Activated CD4-positive, alpha-beta T cell treated with anti-CD3 and anti-CD28 coated beads for 1 hour (primary cell): ENCODE measurements at places on chromosomes 13 and 19.
A peak's percentile ranks its signal among the peaks of the same experiment; 100 is the strongest.

- DNase-seq, result no peak
Observed at GRCh38 chr19:31530781-31531180, 181.5 kb upstream of the TSHZ3 start.

DNA sequence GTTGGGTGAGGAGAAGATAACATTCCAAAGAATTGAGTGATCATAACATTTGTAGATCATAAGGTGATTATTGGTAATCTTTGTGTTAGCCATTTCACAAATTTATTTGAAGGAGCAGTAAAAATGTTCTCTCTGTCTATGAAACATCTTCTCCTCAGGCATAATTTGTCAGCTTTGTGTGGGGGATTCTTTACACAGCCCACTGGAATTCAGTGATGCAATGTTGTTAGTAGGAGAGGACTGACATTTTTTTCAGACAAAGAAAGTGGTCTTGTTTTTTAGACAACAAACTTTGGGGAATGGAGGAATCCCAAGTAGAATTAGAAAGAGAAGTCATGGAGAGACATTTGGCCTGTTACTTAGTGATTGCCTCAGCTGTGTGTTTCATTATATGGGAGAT is 100.3 kb downstream of the ITGBL1 start:
- DNase-seq, result no peak

DNA sequence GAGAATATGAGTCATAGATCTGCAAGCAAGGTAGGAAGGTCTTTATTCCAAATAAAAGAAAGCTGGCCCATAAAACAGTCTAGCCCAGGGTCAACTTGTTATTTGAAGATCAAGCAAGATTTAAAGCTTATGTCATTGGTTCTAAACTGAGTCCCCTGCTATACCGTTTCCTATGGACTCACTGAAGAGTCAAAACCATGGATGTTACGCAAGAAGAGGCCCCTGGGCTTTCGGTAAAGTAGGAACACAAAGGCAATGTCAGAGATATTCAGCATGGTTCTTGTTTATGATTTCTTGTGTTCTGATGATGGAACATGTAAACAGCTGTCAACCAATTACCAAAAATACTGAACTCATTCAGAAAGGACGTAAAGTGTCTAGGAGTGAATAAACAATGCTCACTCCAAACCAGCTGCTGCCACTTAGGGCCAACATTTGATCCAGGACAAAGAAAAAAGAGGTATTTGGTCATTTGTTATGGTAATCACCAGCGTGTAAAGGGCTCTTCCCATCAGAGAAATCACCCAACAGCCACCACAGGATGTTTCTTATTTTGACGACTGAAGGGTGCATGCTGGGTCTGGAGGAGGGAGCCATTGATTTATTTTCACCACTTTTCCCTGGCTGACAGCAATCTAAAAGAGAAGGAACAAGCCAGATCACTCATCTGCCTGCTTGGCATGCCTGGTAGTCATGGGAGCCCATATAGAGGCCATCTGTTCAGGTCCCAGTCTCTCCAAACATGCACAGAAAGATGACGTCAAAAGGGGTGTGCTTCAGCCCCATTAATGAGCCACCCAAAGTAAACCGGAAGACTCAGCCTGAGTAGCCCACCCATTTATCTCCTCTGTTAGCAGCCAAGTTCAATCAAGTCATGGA is 68.3 kb downstream of the FGF14 start:
- no peak for DNase-seq

- DNase-seq, result no peak
Observed at GRCh38 chr19:36041831-36042230, 9.2 kb upstream of the CLIP3 start.

- no peak for DNase-seq
Observed at GRCh38 chr13:50355797-50356196, 340.6 kb downstream of the KCNRG start.

GRCh38 chr13:74444864-74445479 is 310.8 kb upstream of the KLF12 start:
- DNase-seq, result no peak

GRCh38 chr19:58044391-58044790 is 10.6 kb downstream of the ZSCAN1 start:
- DNase-seq, result no peak

- no peak for DNase-seq
Observed at GRCh38 chr13:24911133-24911908, 147.4 kb downstream of the RNF17 start.

- peak; percentile 29 for DNase-seq
Observed at GRCh38 chr19:11446652-11447301, 11.3 kb downstream of the PRKCSH start.

DNA sequence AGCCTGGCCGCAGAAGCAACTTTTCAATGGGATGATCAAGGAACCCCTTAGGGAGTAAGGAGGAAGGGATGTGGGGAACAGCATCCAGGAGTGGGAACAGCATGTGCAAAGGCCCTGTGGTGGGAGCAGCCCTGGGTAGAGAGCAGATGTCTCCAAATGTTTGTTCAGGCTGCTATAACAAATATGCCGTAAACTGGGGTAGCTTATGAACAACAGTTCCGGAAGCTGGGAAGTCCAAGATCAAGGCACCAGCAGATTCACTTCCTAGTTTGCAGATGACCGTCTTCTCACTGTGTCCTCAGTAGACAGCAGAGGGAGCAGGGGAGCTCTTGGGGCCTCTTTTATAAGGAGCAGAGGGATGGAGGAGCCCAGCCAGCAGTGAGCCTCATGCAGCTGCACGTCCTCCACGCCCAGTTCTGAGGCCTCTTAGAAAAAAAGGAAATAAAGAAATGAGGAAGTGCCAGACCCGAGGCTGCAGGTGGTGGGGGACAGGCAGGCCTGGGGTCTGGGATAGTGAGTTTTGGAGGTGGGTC is 4.2 kb upstream of the LRRC25 start:
- no peak for DNase-seq

DNA sequence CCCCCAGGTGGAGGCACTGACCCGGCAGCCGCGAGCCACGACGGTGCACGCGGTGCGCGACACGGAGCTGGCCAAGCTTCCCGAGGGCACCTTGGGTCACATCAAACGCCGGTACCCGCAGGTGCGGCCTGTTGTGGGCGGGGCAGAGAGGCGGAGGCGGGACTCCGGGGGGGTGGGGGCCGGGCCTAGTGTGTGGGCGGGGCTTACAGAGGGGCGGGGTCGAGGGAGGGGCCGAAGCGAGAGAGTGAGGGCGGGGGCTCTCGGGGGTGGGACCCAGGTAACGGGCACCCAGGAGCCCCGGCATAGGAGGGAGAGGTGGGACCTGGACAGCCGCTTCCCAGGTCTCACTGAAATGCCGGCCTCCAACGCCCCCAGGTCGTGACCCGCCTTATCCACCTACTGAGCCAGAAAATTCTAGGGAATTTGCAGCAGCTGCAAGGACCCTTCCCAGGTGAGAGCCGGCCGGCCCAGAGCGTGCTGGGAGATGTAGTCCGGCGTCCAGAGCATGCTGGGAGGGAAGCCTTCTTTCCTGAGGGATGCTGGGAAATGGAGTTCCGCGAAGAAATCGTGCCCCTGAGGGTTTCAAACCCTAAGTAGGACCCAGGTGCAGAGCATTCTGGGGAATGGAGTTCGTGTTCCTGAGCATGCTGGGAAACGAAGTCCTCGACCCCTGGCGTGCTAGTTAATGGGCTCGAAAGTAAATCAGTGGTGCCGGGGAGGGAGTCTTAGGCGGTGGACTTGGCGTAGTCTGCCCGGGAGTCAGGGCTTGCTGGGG is 15.7 kb downstream of the PNPLA6 start:
- no peak for DNase-seq

GRCh38 chr19:50725218-50725910 is 2.2 kb downstream of the CLEC11A start:
- no peak for DNase-seq

DNA sequence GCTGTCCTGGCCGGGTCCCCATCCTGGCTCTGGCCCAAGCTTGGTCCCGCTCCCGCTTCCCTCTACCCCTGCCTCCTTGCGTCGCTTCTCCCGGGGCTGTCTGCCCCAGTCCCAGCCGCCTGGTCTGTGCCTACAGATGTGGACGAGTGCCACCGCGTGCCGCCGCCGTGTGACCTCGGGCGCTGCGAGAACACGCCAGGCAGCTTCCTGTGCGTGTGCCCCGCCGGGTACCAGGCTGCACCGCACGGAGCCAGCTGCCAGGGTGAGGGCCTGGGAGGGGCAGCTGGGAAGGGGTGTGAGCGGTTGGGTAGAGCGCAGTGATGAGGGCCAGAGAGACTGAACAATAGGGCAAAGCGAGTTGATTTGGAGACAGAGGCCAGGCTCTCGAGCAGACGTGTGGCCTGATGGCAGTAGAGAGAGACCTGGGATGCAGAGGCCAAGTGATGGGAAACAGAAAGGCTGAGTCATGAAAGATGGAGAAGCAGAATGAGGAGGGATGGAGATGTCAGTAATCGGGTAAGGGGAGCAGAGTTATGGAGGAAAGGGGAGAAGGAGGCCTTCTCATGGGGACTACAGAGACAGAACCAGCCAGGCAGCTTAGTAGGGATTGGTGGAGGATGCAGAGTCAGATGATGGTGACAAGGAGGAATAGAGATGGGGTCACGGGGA is 9.4 kb downstream of the LTBP4 start:
- DNase-seq, result peak; percentile 51

DNA sequence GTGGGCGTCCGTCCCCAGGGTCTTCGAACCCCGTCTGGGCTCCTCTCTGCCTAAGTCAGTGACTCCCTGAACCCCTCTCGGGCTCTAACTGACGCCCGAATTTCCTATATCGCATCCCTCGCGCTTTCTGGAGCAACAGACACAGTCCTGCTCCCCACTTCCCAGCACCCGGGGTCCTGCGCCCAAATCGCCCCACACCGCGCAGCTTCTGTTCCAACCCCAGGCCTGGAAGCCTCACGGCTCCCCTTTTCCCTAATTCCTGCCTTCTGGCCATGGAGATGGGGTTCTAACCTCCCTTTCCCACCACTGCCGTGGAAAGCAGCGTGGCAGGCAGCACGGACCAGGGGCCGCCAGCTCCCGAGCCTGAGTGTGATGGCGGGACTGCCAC is 1.6 kb upstream of the GRTP1 start:
- DNase-seq, result no peak

DNA sequence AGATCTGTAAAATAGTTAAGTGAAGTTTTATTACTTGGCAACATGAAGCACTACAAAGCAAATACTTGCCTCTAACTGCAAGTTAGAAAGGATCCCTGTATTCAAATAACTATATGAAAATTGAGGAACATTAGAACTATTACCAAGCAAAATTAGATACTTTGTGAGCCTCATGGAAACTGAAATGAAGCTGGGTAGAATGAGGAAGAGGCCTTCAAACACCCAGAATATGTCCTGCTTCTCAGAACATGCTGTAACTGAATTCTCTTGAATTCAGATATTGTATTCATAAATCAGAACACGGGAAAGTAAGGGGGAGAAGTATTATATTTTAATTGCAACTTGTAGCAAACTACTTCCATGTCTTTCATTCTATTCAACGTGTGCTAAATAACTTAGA is 947.9 kb downstream of the PCDH17 start:
- no peak for DNase-seq

DNA sequence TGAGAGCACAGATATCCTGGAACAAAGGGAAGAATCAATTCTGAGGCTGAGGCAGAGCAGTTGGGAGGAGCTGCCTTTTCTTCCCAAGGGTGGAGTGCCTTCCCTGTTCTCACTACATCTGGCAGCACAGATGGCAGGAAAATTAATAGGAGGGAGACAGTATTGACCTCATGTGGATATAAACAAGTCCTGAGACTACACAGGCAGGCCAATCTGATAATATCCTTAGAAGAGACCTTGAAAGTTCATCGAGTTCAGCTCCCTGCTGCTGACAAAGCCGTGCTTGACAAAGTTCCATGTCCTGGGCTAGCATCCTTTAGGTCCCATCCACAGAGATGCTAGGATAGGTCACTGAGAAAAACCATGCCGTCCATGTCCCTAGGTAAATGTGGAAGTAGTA is 1451.5 kb downstream of the EFNB2 start:
- DNase-seq, result no peak

DNA sequence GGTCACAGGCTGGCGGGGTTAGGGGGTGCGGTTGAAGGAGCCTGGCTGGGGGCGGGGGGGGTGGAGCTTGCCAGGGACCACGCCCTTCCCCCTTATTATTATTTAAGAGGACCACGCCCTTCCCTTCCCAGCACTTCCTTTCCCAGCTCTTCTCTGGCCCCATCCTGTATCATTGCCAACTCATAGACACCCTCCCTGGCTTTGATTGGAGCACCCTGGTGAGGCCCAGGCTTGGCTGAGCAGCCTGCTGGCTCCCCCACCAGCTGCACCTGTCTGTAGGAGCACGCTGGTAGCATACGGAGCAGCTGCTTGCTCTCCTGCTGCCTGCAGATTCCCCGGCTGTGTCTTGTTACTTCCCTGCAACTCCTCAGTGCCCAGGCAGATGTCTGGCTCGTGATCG is 62.5 kb upstream of the PDX1 start:
- DNase-seq, result no peak

GRCh38 chr19:2532252-2533071 is 56.5 kb downstream of the GADD45B start:
- no peak for DNase-seq

GRCh38 chr19:14441041-14441938 is 8.2 kb downstream of the PKN1 start:
- no peak for DNase-seq

DNA sequence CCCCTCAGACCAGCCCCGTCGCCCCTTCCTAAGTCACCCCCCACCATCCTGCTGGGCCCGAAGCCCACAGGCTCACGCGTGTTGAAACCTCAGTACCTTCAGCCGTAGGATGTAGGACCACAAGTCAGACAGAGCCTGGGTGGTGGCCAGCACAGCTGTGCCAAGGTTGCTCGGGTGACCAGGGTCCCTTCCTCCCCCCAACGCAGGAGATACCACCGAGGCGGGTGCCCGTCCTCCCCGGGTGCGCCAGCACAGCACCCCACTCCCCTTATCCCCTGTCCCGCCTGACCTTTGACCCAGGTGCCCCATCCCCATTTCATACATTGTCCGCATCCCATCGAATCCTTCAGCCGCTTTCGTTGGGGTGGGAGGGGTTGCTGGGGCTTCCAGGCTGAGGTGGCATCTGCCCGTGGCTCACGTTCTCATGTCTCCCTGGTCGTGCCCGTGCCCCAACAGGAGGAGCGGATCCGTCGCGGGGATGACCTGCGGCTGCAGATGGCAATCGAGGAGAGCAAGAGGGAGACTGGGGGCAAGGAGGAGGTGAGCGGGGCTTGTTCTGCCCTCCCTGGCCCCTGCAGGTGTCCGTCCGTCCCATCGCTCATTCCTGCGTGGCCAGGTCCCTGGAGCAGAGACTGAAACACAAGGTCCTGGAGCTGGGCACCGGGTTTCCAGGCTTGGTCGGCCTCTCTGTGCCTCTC is 14.5 kb downstream of the EPN1 start:
- no peak for DNase-seq

- DNase-seq, result no peak
Observed at GRCh38 chr13:25085125-25085742, 10.7 kb upstream of the PABPC3 start.

DNA sequence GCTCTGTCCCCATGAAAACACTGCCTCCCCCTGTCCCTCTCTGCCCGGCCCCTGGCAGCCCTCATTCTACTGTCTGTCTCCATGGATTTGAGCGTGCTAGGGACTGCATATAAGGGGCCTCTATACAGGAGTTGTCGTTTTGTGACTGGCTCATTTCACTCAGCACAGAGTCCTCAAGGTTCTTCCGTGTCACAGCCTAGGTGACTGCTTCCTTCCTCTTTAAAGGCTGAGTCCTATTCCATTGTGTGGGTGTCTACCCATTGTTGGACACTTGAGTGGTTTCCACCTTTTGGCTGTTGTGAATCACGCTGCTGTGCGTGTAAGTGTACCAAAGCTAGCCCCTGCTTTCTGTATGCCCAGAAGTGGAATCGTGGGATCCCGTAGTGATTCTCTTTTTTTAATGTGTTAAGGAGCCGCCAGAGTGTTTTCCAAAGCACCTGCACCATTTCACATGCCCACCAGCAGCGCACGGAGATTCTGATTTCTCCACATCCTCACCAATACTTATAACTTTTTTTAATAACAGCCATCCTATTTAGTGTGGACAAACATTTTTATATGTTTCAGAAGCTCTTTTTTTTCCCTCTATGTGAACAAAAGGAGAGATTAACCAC is 116.7 kb downstream of the COL4A2 start:
- DNase-seq, result no peak
